NCI-H2081 treated with DMSO at 0.1 percent for 48 hours (cell line): ENCODE measurements at places on chromosomes 5 and 9.

- DNase-seq: no peak
Measured at GRCh38 chr9:79809931-79810330, 238.2 kb downstream of the TLE4 start.

DNA sequence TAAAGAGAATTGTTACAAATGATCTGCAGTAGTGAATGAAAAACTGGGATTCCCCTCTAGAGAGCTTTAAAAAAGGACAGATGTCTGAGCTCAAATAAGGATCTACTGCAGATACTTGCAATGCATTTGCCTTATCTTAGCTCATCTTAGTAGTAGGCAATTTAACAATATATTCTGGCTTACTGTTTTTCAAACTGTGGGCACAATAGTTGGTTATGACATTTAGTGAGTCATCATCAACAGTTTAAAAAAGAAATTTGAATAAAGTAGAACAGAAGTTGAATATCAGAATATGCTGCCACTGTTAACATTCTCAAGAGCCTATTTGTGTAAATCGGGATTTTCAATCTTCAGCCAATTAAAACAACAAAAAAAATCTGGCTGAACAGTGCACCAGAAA lies 6.7 kb upstream of the CAST start:
- no peak for DNase-seq

GRCh38 chr5:54700986-54701578 lies 183.5 kb downstream of the SNX18 start:
- DNase-seq: no peak

DNA sequence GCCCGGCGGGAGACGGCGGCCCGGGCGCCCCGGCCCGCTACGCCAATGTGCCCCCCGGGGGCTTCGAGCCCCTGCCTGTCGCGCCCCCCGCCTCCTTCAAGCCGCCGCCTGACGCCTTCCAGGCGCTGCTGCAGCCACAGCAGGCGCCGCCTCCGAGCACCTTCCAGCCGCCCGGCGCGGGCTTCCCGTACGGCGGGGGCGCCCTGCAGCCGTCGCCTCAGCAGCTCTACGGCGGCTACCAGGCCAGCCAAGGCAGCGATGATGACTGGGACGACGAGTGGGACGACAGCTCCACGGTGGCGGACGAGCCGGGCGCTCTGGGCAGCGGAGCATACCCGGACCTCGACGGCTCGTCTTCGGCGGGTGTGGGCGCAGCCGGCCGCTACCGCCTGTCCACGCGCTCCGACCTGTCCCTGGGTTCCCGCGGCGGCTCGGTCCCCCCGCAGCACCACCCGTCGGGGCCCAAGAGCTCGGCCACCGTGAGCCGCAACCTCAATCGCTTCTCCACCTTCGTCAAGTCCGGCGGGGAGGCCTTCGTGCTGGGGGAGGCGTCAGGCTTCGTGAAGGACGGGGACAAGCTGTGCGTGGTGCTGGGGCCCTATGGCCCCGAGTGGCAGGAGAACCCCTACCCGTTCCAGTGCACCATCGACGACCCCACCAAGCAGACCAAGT lies 723 bp downstream of the SNX18 start:
- DNase-seq: no peak

DNA sequence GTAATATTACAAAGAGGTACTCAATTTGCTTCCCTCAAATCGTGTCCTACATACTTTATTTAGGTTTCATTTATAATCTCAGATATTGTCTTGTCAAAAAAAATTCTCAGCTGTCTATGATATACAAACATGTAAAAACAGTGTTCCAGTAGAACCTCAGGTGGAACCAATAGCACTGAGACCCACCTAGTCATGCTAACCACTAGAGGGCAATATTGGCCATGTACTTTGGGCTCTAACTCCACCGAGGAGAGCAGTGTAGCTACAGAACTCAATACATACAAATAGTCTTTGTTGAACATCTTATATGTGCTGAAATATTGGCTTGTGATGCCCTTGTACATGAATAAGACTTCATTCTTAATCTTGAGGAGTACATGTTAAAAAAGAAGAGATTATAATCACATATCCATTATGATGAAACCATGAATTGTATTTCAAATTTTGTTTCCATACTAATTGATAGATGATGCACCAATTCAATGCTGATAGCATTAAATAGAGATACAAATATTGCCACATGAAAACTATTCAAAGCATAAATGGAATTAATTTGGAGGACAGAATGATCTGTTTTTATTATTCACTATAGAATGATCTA lies 71.2 kb upstream of the CNTLN start:
- peak; percentile 39 for DNase-seq
